ENCODE measurements at places on chromosomes 12 and 14.

DNA sequence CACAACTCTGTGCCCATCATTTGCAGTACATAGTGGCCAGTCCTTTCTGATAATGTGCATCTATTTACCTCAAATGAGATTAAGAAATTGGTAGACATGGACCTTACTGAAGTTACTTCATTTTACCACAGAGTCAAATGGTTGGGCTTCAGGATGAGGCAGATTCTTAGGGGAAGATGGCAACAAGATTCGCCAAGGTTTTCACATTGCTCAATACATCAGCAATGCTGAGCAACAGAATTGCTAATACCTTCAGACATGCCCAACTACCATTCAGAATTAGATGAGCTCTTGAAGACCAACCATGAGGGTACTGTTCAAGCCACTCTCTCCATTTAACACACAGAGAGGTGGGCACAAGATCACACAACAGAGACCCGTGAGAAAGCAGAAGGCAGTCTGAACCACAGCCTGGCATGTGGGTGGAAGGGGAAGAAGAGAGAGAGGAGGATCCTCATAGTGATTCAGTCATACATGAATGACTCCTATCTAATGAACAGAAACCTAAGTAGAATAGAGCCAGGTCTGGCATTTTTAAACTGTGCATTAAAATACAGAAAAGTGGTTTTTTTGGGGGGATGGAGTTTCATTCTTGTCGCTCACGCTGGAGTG, 28.5 kb downstream of the CPM start:
- no peak for DNase-seq

DNA sequence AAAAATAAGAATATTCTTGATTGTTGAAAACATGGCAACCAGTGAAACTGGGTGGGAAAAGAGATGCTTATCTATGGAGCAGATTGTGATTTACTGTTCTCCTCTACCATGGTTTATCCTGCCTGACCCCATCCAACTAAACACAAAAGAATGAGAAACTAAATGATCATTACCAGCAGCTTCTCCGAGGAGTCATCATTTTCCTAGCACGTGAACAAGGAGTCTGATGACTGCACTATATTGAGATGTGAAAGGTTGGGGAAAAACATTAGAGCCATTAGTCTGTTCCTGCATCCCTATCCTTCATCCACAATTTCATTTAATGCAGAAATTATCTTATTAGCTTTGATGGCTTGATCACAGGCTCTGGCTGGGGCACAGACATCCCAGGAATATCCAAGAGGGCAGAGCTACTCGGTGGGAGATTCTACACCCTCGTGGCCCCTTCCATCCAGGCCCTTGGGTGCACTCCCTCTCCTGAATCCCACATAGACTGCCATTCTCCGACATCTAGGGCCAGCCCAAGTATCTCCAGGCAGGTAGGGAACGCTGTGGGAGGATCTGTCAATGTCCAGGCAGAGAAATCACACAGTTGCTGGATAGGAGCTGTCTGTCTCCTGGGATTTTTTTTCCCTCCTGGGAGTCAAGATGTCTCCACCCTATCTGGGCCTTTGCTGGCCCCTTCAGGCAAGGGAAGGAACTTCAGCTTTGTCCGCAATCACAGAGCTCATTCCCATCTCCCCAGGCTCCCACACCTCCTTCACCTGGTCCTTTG, 43.3 kb upstream of the DHRS4 start:
- DNase-seq, result no peak

DNA sequence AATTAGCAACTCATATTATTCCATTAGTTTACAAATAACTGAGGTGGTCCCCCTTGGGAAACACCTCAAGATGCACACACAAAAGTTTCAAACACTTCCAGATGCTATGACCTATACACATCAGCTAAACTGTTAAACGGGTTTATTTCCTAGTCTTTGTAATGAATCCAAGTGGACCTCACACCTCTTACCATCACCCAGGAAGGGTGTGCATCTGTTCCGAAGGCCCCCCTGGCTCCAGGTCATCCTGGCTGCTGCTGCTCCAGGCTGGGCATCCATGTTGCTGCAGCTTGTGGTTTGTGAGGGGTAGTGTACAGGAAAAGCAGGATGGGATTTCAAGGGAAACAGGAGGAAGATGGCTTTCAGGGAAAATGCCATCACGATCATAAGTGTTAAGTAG, 6.8 kb downstream of the HNRNPC start:
- DNase-seq, result no peak

GRCh38 chr12:80769553-80770140, 52.9 kb downstream of the MYF5 start:
- DNase-seq, result no peak

DNA sequence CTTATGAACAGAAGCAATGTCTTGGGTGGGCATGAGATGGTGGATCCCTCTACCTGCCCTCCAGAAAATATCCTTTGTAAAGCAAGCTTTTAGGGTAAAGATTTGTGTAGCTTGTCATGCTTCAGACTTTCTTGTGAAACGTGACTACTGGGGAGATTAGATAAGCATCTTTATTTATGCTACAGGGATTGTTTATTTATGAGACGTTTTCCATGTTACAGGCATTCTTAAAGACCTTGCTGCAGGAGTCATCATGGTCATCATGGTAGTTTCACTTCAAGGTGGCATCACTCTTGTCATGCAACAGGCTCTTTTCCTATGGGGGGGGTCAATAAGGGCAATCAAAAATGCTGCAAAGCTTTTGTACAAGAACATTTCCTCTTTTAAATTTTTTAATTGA, 8.2 kb upstream of the MIS18BP1 start:
- no peak for DNase-seq

GRCh38 chr14:69298131-69299071, 38.4 kb downstream of the GALNT16 start:
- DNase-seq, result no peak

DNA sequence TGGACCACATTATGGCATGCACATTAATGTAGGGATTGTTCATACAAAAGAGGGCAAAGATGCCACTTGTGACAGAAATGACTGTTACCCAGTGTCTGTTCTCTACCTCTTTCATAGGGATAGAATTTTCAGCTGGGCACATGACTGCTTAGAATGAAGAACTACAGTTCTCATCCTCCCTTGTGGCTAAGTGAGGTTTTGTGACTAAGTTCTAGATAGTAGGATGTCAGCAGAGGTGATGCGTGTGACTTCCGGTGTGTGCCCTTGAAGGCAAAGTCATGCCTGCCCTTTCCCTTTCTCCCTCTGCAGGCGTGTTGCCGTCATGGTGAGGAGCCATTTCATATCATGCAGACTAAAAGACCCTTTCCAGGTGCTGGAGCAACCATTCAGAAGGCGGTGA, 99.3 kb downstream of the CACNA1C start:
- no peak for DNase-seq

DNA sequence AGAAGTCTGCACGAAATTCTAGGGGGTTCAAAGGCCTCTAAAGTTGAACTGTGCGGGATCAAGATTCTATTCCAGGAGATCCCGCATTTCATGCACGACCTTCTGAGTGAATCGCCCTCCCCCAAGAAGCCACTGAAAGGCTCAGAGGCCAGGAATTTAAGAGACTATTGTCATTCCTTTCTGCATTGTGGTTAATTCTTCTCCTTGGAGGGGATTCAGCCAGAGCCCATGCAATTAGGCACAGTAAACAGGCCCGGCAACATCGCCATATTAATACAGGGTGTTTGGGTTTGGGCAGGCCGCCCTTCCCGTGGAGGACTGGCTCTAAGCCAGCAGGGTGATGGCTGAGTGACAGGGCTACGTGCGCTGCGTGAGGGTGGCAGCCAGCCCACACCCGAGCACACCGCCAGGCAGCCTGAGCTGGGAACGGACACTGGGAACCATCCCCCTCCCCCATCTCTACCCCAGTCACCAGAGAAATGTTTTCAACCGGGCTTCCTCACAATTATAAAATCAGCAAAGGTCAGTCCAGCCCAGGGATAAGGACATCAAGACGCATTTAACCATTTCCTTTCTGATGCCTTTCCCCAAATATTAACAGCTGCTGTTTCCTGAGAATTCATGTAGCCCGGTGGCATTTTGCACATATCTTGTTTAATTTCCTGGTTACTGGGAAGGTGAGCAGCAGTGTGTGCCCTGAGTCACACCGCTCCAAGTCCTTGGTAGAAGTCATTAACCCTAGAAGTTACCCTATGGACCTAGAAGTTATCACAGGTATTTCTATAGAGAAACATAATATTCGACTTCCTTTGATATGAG, 12.5 kb downstream of the EGLN3 start:
- DNase-seq, result no peak

DNA sequence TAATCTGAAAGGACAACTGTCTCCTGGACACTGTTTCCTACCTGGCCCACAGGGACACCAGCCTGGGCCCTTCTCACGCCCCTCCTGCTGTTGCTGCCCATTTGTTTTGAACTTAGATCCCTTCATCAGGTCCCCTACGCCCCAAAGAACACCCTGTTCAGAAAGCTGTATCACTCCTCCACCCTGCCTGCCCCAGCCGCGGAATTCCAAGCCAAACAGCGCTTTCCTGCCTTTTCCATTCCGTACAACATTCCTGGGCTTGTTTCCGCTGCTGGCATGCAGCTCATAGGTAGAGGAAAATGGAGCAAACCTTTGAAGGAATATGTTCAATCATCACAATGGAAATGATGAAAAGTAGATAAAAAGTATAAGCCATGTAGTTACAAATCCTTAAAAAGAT, 12.8 kb upstream of the GSG1 start:
- no peak for DNase-seq

DNA sequence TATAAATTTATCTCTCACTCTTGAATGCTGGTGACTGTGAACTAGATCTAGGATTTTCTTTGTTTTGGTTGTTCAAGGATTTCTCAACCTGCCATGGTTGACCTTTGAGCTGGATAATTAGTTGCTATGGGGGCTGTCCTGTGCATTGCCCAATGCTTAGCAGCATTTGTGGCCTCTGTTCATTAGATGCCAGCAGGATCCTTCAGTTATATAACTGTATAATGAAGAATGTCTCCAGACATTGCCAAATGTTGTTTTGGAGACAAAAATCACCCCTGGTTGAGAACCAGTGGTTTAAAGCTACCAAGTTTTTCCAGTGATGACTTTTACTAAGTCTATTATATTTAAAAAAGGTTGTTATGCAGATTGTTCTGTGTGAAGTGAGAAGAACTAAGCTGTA, 147.9 kb upstream of the STXBP6 start:
- DNase-seq, result no peak

GRCh38 chr14:59451849-59452248, 13.3 kb downstream of the GPR135 start:
- no peak for DNase-seq

DNA sequence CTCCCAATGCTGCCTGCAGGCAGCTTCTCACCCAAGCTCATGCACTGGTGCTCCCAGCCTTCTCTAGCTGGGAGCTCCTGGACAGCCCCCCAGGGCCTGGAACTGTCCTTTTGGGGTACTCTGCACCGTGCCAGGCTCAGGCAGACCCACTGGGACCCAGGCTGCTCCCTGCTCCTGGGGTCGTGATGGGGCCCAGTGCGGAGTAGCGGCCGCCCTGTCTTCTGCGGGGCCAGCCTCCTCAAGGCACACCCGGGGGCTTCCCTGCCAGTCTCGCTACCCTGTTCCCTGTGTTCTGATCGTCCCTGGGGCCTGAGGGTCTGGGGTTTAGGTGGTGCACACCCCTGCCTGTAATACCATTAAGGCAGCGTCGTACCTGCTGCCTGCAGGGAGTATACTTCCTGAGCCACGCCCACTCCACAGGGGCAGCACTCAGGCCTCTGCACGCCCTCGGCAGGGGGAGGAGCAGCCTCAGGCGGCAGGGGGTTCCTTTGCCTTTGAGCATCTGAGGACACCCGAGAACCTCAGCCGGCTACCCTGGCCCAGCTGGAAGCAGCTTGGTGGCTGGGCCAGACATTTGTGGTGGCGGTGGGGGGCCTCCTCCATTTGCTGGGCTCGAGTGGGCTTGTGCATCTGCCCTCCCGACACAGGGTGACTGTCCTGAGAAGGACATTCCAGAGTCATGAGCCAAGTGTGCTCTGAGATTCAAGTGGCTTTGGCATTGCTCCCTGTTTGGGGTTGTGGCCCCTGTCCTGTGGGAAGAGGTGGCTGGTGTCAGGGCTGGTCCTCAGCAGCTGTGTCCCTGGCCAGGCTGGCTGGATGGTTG, 9.2 kb upstream of the CRIP2 start:
- no peak for DNase-seq

DNA sequence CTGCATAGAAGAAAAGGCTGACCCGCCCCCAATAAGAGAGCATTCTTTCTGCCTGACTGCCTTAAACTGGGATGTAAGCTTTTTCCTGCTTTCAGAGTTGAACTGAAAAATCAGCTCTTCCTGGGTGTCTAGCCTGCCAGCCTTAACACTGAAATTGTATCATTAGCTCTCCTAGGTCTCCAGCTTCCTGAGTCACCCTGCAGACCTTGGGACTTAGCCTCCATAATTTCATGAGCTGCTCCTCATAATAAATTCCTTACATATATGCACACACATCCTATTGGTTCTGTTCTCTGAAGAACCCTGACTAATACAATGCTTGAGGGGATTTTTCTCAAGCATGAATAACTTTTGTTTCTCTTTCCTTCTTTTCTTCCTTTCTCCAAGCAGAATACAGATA, 76.4 kb upstream of the FAR2 start:
- DNase-seq, result no peak

DNA sequence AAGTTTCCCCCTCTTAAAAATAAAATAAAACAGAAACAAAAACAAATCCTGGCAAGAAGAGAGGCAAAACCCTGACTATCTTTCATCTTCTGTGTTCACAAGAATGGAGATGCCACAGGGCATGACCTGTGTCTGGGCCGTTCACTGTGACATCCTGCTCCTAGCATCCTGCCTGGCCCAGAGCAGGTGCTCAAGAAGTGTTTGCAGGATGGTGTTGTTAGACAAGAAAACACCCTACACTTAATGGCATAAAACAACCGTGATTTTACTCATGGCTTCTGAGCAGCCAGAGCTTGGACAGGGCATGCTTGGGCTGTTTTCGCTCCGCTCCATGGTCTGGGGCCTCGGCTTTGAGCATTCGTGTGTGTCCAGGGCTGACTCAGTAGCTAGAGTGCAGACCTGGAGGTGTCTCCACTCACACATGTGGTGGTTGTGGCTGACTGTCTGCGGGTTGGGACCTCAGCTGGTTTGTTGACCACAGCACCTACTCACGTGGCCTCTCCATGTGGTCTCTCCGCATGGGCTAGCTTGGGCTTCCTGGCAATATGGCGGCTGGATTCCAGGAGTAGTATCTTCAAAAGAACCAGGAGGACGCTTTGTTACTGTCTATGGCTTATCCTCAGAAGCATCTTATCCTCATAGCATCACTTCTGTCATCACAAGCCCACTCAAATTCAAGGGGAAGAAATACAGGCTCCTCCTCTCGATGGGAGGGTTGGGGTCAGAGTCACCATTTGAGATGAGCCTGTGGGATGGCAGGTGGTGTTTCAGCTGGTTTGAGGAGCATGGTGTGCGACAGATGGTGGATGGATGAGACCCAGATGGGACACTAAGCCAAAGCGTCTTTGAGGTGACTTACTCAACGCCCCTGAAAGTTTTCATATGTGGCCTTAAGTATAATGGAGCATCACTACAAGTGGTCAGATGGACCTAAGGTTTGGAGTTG, 33.2 kb upstream of the FZD10 start:
- no peak for DNase-seq

Measured in activated T-cell treated with anti-CD3 and anti-CD28 coated beads for 4 hours (primary cell).